ENCODE measurements at places on chromosomes 11 and 22. TPM values are rescaled to one million over a fixed set of nuclear protein-coding genes. Genes with fewer than 3 reads are reported as not detected.
A peak's percentile ranks its signal among the peaks of the same experiment; 100 is the strongest.

NTM gene
- not detected for polyA plus RNA-seq

- peaks cover 5% of the 10 kb centered on the region for H3K4me1 ChIP-seq
- no peaks in the 10 kb centered on the region for H3K27me3 ChIP-seq
- H3K4me3 ChIP-seq, result no peak overlapping the region
- DNase-seq, result peak; percentile 32
Observed at GRCh38 chr11:8566613-8567210, 27.3 kb downstream of the STK33 start.

DNA sequence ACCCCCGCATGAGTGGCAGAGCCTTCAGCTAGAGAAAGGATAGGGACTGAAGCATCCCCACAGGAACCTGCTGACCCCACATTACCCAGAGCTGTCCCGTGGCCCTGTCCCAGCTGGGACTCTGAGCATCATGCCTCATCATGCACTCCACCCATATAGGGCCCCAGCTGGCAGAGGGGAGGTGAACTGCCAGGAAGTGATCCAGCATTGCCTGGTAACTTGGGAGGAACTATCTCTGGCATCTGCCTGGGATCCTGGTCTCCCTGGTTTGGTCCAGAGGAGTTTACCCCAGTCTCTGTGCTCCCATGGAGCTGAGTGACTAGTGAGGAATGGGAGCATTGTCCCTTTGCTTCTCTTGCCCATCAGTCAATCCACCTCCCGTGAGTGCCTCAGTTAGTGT lies 228.8 kb downstream of the GRIK4 start:
- no peak overlapping the region for H3K27ac ChIP-seq
- H3K27me3 ChIP-seq, result no peaks in the 10 kb centered on the region
- H3K36me3 ChIP-seq, result no peaks in the 10 kb centered on the region
- no peak for DNase-seq
- H3K4me1 ChIP-seq, result no peaks in the 10 kb centered on the region

FAU gene
- polyA plus RNA-seq, result 1,103 TPM

CSF2RB gene
- 2.5 TPM for polyA plus RNA-seq

- peaks cover 11% of the 10 kb centered on the region for H3K4me1 ChIP-seq
- no peak overlapping the region for H3K4me3 ChIP-seq
- no peak for DNase-seq
- H3K27me3 ChIP-seq, result no peaks in the 10 kb centered on the region
- H3K36me3 ChIP-seq, result no peaks in the 10 kb centered on the region
Observed at GRCh38 chr11:110098645-110099044, 5.5 kb downstream of the ZC3H12C start.

GRCh38 chr22:45917146-45917545 lies 59.8 kb downstream of the WNT7B start:
- DNase-seq, result no peak
- H3K27me3 ChIP-seq, result no peaks in the 10 kb centered on the region
- H3K4me3 ChIP-seq, result no peak overlapping the region
- H3K4me1 ChIP-seq, result no peaks in the 10 kb centered on the region

NPAS4 gene
- polyA plus RNA-seq, result not detected

DNA sequence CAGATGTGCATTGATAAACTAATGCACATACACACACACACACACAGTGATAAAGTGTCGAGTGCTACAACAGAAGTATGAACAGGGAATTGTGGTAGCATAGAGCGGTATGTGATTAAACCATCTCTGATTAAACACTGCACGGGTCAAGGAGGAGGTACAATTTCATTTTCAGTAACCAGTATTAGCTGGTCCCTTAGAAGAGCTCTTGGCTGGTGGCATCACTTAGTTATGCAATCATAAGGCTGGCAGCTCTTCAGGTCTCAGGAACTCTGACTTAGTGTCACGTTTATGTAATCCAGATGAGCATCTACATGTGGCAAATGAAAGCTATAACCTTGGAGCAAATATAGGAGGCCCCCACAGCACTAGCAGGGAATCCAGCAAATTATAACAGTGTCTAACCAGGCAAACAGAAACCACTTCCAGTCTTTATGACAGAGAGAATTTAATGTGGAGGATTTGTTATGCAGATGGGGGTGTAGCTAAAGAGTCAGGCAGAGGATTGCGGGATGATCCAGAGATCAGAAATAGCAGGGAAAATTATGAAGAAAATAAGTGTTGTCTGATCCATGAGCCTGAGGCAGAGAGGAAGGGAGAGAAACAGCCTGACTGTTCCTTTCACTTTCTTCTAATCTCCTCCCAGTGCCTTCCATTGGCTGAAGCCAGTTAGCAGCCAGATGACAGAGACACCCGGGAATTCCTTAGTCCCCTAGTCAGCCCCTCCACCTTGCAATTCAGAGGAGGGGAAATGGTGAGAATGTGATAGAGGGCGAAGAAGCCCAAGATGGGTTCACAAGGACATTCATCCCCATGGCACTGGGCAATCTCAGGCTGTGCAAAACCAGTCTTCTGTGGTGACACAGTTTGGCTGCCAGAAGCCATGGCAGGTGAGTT lies 533.1 kb upstream of the TENM4 start:
- H3K27me3 ChIP-seq, result no peaks in the 10 kb centered on the region
- no peak overlapping the region for H3K27ac ChIP-seq
- no peak for DNase-seq
- no peaks in the 10 kb centered on the region for H3K36me3 ChIP-seq
- no peak overlapping the region for H3K4me3 ChIP-seq
- no peaks in the 10 kb centered on the region for H3K4me1 ChIP-seq

DNA sequence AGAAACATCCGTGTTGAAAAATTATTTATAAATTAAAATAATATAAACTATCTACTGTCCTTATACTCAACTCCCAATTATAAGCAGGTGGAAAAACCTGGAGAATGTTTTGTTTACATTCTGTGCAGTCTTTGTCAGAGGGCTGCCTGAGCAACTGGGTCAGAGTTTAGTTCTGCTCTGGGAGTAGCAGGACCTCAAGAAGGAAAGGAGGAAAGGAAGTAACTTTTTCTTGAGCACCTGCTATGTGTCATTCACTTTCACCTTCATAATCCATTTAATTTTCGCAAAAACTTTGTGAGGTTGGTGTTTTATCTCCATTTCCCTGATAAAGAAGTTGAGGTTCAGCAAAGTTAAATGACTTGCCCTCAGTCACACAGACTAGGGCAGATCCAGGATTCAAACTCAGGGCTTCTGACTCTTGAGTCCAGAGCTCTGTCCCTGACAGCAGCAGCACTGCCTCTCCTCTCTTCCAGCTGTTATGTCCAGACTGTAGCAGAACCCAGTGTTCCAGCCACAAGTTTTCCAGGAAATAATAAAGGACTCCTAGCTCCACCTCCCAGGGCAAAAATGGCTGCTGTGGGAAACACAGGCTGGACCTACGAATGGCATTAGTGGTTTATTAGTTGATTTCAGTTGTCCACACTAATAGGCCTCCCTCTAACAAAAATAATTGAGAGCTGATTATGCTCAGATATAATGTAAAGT lies 6.4 kb downstream of the CD3E start:
- H3K27ac ChIP-seq, result no peak overlapping the region
- no peaks in the 10 kb centered on the region for H3K36me3 ChIP-seq
- no peaks in the 10 kb centered on the region for H3K27me3 ChIP-seq
- DNase-seq, result no peak
- H3K4me1 ChIP-seq, result peaks cover 7% of the 10 kb centered on the region

GRCh38 chr11:82932564-82932963 lies 31.0 kb downstream of the DDIAS start:
- no peak for DNase-seq
- no peak overlapping the region for H3K27ac ChIP-seq
- no peak overlapping the region for H3K4me3 ChIP-seq
- H3K27me3 ChIP-seq, result no peaks in the 10 kb centered on the region

CDC45 gene
- 83.4 TPM for polyA plus RNA-seq

PTGDR2 gene
- polyA plus RNA-seq, result 0.28 TPM

DNA sequence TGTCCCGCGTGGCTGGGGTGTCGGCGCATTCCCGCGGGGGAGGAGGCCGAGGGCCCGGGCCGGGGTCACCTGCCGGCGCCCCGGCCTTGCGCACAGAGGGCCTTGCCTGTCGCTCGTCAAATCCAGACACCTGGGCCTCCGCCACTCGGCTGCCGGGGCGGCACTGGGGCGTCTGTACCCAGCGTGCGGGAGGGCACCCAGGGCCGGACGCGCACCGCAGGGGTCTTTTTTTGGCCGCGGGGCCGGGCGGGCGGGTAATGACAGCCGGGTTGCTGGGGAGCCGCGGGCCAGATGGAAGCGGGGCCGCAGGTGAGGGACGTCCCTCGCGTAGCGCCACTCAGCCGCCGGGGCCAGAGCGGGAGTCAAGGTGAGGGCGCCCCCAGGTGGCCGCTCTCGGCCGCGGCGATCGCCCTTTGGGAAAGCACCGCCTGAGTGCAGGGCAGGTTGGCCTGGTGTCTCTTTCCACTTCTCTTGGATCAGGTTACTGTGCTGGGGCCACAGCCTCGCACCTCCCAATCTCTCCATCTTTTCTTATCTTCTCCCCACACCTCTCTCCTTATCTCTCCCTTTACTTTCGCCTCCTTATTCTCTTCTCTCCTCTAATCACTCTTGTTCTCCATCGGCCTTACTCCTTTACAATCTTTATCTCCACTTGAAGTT lies 3.5 kb downstream of the PHLDB1 start:
- no peak overlapping the region for H3K27ac ChIP-seq
- DNase-seq, result no peak
- H3K27me3 ChIP-seq, result peaks cover 22% of the 10 kb centered on the region

- H3K36me3 ChIP-seq, result no peaks in the 10 kb centered on the region
- DNase-seq, result no peak
- no peak overlapping the region for H3K4me3 ChIP-seq
- no peaks in the 10 kb centered on the region for H3K27me3 ChIP-seq
Observed at GRCh38 chr11:106391771-106392420, 314.4 kb downstream of the AASDHPPT start.

LMNTD2 gene
- polyA plus RNA-seq, result 0.73 TPM

OR5B3 gene
- polyA plus RNA-seq, result not detected

- no peaks in the 10 kb centered on the region for H3K27me3 ChIP-seq
- no peak overlapping the region for H3K27ac ChIP-seq
- no peaks in the 10 kb centered on the region for H3K36me3 ChIP-seq
- no peak overlapping the region for H3K4me3 ChIP-seq
Observed at GRCh38 chr11:69127081-69127850, 28.5 kb upstream of the SMIM38 start.

NPTXR gene
- 0.06 TPM for polyA plus RNA-seq

DNA sequence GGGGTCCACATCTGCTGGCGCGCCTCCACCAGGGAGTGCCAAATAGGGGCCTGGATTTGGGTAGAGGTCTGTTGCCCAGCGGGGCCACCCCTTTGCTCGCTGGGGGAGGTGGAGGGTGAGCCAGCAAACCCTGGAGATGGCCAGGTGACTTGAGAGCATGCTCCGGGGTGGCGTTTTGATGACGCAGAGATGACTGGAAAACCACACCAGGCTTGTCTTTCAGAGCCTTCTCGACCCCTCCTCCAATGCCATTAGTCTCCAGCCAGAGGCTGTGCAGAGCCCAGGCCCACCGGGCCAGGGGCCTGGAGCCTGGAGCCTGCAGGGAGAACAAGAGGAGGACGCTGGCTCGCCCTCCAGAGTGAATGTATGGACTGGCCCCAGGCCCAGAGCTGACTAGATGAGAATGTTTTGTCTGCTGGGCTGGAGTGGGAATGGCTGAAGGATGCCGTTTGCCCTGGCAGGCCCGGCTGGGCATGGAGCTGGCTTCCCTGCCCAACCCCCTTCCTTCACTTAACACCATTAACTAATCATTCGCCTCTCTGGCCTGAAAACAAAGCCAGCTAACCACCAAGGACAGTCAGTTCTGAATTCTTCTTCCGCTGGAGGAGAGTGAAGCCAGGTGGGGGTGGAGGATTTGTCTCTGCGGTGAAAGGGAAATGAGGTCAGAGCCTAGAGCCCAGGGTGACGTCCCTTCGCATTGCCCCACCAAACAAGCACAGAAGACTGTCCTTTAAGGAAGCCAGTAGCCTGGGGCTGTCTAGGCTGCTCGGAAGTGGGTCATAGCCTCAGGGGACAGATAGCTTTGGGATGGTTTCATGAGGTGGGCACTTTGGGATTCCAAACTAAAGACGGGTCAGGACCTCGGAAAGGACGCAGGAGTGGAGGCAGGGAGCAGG lies 1.6 kb upstream of the MCAM start:
- DNase-seq, result peak; percentile 70
- H3K4me1 ChIP-seq, result peaks cover 48% of the 10 kb centered on the region
- no peak overlapping the region for H3K4me3 ChIP-seq
- H3K27ac ChIP-seq, result peak overlapping the region; percentile 58

DNA sequence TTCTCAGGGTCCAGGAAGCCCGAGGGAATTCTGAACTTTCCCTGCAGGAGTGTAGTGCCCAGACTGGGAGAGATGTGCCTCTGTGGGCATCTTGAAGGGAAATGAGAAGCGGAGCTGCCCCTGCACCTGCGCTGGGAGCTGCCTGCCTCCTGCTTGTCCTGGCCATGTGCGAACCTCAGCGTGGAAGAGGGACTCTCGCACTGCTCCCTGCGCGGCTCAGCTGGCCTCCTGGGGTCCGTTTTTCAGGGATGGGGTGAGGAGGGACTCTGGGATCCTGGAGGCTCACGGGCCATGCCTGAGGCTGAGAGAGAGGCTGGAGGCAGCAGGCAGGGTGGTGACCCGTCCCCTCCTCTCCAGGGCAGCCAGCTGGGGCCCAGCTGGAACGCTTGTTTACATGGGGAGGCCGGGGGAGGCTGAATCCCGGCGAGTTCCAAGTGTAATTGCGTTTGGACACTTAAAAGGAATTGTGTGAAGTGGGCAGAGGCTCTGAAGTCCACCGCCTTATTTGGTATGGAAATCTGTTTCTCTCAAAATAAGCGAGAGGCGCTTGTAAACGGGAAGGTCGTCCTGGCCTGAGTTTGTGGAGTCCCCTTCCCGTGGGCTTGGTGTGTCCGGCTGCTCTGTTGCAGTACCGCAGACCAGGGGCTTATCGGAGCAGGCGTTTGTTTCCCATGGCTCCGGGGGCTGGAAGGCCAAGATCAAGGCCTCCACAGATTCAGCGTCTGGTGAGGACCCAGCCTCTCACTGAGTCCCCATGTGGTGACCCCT lies 1.2 kb upstream of the MRGPRF start:
- H3K4me1 ChIP-seq, result no peaks in the 10 kb centered on the region
- no peaks in the 10 kb centered on the region for H3K36me3 ChIP-seq
- peaks cover 3% of the 10 kb centered on the region for H3K27me3 ChIP-seq
- DNase-seq, result no peak
- no peak overlapping the region for H3K4me3 ChIP-seq
- H3K27ac ChIP-seq, result no peak overlapping the region

DNA sequence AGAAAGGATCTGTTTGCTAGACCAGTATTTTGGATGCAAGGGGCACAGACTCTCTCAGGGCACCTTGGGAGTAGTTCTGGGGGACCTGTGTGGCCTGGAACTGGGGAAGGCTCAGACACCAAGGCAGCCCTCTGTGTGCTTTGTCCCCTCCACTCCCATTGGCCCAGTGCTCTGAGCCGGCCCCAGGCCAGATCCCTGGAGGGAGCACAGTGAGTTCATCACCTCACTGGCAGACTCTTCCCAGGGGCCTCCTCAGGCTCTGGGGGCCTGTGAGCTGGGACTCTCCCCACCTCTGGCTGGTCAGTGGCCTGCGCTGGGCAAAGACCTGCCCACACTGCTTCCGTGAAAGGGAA lies 51.7 kb downstream of the CHRDL2 start:
- H3K4me1 ChIP-seq, result no peaks in the 10 kb centered on the region
- no peak overlapping the region for H3K27ac ChIP-seq
- H3K27me3 ChIP-seq, result peaks cover under 1% of the 10 kb centered on the region
- H3K4me3 ChIP-seq, result no peak overlapping the region
- H3K36me3 ChIP-seq, result no peaks in the 10 kb centered on the region

GRCh38 chr22:41237036-41237706 lies 3.6 kb downstream of the CHADL start:
- H3K4me1 ChIP-seq, result peaks cover 3% of the 10 kb centered on the region
- no peak overlapping the region for H3K27ac ChIP-seq
- peak overlapping the region; percentile 47 for H3K4me3 ChIP-seq
- H3K27me3 ChIP-seq, result no peaks in the 10 kb centered on the region
- H3K36me3 ChIP-seq, result no peaks in the 10 kb centered on the region
- DNase-seq, result no peak

Measured in GM12878 (cell line).